ENCODE measurements at places on chromosomes 16 and 17. TPM values are rescaled to one million over a fixed set of nuclear protein-coding genes. Genes with fewer than 3 reads are reported as not detected.

Gene TRPV3
- total RNA-seq = 0.73 TPM

Gene GPR139
- total RNA-seq = not detected

Gene MYADML2
- total RNA-seq = not detected

Gene CCL15
- total RNA-seq = not detected

Gene MMP28
- 78.4 TPM for total RNA-seq

Gene DPEP1
- total RNA-seq = not detected

Gene TEX19
- total RNA-seq = not detected

Gene PARD6A
- 13.4 TPM for total RNA-seq

Gene UQCRC2
- 198 TPM for total RNA-seq

Gene AIPL1
- not detected for total RNA-seq

Gene PABPN1L
- total RNA-seq = not detected

Gene NPIPB13
- 4.3 TPM for total RNA-seq

Gene IRX3
- not detected for total RNA-seq

Gene C17orf50
- not detected for total RNA-seq

Gene OGFOD1
- 55.1 TPM for total RNA-seq

Gene CYGB
- total RNA-seq = 12.6 TPM

Gene TBX2
- 20.3 TPM for total RNA-seq

Gene FSCN2
- 0.49 TPM for total RNA-seq

Gene SPIRE2
- 3.6 TPM for total RNA-seq

Gene EMP2
- 94.7 TPM for total RNA-seq

Gene NOS2
- 0.07 TPM for total RNA-seq

Gene LLGL1
- total RNA-seq = 31.7 TPM

Gene VWA3A
- 0.40 TPM for total RNA-seq

Gene ASPA
- 1.4 TPM for total RNA-seq

Gene TEKT3
- 2.6 TPM for total RNA-seq

Gene KRTAP2-2
- total RNA-seq = not detected

Gene PRAC1
- total RNA-seq = not detected

Gene CDH8
- 3.0 TPM for total RNA-seq

Gene CCR7
- total RNA-seq = 2.2 TPM

Gene KRTAP4-6
- not detected for total RNA-seq

Gene SYNRG
- total RNA-seq = 17.6 TPM

Measured in gastroesophageal sphincter (tissue), 4 donors.